ENCODE measurements at places on chromosomes 5 and 9.

GRCh38 chr9:27408001-27408400 is 111.1 kb upstream of the EQTN start:
- DNase-seq: no peak

GRCh38 chr5:61119066-61119465 is 43.2 kb downstream of the SMIM15 start:
- DNase-seq: no peak

DNA sequence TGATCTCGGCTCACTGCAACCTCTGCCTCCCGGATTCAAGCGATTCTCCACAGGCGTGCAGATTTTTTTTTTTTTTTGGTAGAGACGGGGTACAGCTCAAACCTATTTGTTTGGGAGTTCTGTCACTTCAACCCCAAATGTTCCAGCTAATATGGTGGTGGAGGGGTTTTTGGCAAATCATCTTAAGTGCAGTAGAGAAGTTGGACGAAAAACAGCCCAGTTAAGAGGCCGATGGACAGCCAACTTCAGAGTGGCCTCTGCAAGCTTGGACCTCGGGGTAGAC is 756 bp upstream of the PRR7 start:
- no peak for DNase-seq

DNA sequence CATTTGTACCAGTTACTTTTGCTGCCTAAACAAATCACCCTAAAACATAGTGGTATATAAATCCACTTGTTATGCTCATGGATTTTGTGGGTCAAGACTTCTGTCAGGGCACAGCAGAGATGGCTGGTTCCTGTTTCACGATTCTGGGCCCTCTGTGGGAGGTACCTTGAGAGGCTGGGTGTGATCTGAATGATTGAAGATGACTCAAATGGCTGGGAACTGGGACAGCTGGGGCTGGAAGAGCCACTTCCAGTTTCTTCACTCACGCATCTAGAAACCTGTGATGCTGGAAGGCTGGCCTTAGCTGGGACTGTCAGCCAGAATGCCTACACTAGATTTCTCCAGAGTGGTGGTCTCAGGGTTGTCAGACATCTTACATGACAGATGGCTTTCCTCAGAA is 88.1 kb downstream of the KIF4B start:
- no peak for DNase-seq

DNA sequence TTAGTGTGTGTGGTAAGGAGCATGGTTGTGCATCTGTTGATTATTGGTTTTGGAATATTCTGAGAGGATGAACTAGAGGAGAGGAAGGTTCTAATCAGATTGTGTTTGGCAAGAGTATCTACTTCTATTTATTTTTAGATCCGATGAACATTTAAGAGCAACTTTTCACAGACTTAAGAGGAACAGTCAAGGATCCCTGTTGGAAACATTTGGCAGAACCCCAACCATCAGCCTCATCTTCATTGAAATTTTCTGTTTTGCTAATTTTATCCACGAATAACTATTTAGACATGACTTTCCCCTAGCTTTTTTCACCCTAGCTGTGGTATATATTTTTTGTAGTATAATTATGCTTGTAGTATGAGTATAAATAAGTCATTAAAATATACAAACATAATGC is 868.5 kb downstream of the MAT2B start:
- no peak for DNase-seq

GRCh38 chr9:124311283-124311682 is 53.5 kb downstream of the NEK6 start:
- DNase-seq: no peak
